ENCODE measurements at places on chromosomes 7 and 10.

- no peak for DNase-seq
These were observed 1128.7 kb downstream of the CNTNAP2 start for GRCh38 chr7:147245274-147245673.

GRCh38 chr10:111384556-111384955 is 307.7 kb downstream of the ADRA2A start:
- DNase-seq, result no peak

- DNase-seq, result no peak
These were observed 1.6 kb downstream of the HOXA13 start for GRCh38 chr7:27198138-27198841.

DNA sequence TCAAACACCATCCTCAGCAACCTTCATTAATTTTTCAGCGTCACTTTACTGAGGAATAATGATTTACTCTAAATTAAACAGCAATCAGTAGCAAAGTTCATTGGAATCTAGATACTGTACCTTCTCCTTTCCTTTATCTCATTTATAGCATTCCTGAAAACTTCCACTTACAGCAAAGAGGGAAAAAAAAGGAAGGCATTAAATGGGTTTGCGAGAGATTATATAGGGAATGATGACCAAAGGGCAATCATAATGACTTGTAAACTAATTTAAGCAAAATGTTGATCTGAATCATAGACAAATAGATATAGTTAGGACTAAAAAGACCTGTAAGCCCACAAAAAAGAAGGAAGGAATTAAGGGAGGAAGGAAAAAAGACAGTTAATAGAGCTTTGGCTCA is 42.0 kb downstream of the IPMK start:
- no peak for DNase-seq

GRCh38 chr7:107503687-107504086 is 33.8 kb downstream of the GPR22 start:
- DNase-seq, result no peak

DNA sequence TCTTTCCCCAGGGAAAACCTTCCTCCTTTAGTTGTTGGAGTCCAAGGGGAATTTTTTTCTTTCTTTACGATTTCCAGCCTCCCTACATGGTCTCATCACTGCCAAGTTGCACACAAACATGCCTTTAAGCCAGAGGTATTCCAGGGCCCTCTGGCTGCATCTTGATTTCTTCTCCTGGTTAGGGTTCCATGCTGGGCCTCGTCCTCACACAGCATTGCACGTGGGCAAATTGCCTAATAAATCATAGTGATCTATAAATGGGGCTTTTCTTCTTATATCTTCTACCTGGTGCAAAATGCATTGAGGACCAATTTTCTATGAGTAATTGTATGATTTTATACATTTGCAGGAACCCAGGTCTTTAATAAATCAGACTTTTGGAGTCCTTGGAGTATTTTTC is 284.2 kb downstream of the C7orf25 start:
- DNase-seq, result no peak

GRCh38 chr10:86262688-86263181 is 103.9 kb downstream of the GRID1 start:
- no peak for DNase-seq

GRCh38 chr7:139658296-139658695 is 119.5 kb downstream of the HIPK2 start:
- no peak for DNase-seq

GRCh38 chr7:121639705-121640104 is 233.3 kb upstream of the PTPRZ1 start:
- peak; percentile 16 for DNase-seq

DNA sequence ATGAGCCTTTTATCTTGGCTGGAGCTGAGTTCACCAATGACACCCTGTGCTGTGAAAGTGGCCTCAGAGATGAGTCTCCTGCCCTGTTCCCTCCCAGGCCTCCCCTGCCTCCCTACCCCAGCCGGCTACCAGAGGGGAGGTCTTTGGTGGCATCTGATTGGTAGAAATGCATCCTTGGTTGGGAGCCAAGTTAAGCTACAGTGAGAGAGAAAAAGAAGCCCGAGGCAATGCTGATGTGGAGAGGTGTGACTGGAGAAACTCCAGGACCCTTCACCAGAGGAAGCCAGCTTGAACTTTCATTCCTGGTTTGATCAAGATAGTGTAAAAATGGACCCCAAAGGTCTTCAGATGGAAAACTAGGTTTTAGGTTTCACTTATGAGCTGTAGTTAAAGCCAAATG is 191.1 kb upstream of the TCF7L2 start:
- no peak for DNase-seq

DNA sequence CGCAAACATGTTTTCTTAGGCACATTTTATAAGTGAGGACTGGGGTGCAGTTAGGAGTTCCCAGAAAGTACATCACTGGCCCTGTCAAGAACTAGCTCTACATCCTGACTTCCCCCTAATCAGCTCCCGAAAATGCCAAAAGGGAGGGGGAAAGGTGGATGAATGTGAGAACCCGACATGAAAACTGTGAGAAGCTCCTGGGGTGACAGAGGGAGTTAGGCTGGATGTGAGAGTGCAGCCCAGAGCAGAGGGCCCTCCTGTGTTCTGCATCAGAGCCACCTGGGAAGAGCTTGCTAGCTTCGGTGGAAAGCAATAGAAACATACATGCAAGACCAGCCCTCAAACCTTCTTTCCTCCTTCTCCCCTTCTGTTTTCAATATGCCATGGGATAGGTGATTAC is 30.5 kb upstream of the SEM1 start:
- DNase-seq, result no peak

DNA sequence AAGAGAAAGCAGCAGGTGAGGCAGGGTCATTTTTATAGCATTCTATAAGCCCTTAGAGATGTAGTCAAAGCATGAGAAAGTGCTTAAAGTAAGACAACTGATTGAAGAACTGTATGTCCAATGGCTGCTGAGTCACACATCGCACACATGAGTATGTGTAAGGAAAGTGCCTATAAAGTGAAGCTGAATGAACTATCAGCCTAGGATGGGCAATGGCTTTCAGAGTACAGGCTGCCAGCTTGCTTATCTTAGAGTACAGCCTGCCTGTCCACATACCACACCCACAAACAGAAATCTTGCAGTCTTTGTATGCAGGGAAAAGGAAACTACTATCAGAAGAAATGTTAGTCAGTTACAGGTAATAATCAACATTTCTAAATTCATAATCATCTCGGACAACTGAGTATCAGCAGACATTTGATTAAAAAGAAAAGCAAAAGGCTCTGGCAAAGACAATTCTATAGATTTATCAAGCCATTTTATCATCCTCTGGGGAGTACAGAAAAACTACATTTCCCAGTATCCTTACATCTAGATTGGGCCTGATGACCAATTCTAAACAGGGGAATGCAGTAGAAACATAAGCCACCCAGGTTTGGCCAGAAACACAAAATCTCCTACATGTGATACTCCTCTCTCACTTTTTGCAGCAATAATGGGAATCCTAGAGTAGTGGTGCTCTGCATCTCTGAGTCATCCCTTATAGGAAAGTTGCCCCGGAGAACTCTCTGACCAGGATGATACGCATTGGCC is 16.2 kb upstream of the EPHB6 start:
- no peak for DNase-seq

DNA sequence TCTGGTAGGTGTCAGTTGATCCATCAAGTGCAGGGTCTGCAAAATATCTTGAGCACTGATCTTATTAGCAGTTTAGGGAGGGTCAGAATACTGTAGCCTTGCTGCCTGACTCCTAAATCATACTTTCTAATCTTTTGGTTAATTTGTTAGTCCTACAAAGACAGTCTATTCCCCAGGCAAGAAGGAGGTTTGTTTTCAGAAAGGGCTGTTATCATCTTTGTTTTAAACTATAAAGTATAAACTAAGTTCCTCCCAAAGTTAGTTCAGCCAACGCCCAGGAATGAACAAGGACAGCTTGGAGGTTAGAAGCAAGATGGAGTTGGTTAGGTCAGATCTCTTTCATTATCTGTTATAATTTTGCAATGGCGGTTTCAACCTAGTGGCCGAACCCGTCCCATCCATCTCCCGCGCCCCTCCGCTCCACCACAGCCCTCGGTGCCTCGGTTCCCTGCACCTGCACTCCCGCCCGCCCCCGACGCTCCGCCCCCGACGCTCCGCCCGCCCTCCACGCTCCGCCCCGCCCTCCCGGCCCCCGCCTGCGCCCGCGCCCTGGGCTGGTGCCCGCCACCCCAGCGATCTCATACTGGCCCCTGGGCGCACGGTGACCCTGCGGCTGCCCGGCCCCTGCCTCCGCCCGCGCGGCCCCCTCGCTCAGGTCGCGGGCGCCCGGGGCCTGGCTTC is at the start of gene ADCK2:
ADCK2 (plus strand) TSS at position 564 of the 681 bp plus-strand sequence. CDS start 386 bp downstream, outside the sequence.
- peak; percentile 33 for DNase-seq

GRCh38 chr7:114940220-114940619 is 18.3 kb downstream of the MDFIC start:
- no peak for DNase-seq

DNA sequence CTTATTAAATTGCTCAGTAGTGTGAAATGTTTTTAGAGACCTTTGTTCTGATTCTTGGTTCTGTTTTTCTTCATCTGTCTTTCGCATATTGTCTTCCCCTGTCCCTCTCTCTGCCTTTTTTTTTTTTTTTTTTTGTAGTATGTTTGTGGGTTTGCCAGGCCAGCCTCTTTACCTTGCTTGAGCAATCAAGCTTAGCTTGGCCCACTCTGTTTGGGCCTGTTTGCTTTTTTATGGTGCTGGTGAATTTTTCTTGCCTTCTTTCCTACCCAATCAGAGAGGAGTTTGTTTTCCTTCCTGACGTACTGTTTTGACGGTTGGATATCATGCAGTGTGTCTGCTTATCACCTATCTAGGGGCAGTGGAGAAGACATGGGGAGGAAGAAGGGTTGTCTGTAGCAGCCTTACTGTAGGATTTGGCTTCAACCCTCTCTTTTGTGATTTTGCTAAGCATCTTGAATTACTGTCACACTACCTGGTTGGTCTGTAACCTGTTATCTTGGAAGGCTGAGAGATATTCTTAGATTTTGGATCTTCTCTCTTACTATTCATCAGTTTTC is 64.0 kb downstream of the BBS9 start:
- DNase-seq, result no peak

DNA sequence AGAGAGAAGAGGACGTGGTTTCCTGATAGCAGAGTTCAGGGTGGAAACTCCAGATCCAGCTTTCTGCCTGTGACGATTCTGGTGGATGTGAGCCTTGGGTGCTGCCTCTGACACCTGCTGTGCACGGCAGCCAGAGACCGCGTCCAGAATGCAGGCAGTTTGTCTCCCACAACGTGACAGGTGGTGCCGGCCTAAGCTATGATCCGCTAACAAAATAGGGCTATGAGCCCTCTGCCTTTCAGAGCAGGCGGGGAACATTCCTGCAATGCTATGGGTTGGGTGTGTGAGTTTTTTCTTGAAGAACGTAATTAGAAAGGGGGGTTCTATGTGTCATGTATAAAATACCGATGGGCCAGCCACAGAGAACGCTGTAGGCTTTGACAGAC is 297.3 kb upstream of the PRKCQ start:
- DNase-seq, result no peak

GRCh38 chr10:82136103-82136502 is 261.1 kb downstream of the NRG3 start:
- no peak for DNase-seq

GRCh38 chr7:91165006-91165845 is 99.0 kb upstream of the FZD1 start:
- DNase-seq, result no peak

- peak; percentile 78 for DNase-seq
These were observed 173.9 kb upstream of the SP4 start for GRCh38 chr7:21253740-21254687.

DNA sequence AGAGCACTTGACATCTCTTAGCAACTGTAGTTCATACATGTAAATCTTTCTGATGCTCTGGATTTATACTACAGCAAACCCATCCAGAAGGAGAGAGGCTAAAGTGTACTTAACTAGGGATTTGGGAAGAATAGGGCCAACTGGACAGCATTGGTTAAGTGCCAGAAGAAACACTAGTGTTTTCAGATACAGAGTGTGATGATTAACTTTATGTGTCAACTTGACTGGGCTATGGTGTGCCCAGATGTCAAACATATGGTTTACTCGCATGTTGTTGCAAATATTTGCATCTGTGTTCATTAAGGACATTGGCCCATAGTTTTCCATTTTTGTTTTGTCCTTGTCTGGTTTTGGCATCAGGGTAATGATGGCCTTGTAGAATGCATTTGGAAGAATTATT is 384.7 kb upstream of the KCND2 start:
- no peak for DNase-seq

GRCh38 chr7:105241198-105241597 is 147.5 kb downstream of the SRPK2 start:
- no peak for DNase-seq

DNA sequence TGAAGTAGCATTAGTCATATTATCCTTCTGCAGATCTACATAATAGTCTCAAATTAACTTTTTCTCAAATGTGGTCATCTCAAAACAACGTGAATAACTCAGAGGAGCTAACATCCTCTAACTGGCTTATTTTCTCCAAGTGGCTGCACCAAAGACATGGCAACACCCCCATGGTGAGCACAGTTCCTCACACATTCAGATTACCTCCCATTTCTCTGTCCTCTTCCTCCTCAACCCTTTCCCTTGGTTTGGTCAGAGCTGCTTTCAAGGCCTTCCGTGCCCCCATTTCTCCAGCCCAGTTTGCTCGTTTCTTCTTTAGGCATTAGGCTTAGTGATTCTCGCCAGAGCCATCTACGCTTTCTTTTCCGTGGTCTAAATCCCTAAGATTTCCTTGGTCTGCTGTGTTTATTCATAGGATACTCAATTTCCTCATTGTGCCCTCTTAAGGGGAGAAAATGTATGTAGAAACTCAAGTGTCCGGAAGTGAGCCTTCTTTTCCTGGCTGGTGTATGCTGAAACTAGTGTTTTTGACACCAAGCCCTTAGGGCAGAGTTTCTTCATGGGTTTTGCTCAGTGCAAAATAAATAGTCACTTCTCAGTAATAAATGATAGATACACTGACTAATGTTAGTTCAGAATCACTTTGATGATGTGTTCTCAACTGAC is 2.6 kb downstream of the MET start:
- no peak for DNase-seq

DNA sequence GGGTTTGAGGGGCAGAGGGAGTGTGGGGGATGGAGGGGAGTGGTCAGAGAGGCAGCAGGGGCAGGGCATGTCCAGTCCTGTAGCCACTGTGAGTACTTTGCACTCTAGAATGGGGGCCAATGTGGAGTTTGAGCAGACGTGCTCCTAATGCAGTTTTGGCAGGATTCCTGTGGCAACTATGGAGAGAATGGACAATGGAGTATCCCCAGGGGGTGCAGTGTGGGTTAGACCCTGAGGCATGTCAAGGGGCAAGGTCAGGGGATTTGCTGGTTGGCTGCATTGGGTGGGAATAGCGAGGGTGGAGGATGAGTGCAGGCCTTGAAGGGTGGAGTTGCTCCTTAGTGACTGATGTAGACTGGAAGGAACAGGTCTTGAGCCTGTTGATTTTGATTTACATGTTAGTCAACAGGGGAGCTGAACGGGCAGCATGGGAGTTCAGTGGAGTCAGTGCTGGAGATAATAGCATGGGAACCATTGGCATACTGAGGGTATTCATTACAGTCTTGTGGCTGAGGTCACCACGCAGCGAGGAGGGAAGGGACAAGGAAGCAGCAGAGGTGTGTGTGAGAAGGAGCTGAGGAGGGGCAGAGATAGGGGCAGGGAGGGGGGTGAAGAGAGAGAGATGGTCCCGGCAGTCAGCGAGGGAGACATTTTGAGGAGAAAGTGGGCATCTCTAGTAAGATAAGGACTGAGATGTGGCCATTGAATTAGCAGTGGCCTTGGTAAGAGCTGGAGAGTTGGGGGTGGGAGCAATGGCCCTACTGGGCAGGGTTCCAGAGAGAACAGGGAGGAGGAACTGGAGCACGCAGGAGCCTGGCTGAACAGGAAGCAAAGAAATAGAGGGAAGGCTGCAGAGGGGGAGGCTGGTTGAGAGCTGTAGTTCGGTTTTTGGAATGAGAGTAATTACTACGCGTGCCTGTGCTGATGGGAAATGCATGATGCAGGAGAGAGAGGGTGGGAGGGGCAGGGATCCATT is 112.7 kb downstream of the CCNY start:
- no peak for DNase-seq
